ENCODE measurements at places on chromosomes 3 and 15. TPM values are rescaled to one million over a fixed set of nuclear protein-coding genes. Genes with fewer than 3 reads are reported as not detected.

The NEK10 gene
- total RNA-seq: 9.0 TPM

The SPATA12 gene
- total RNA-seq: 0.18 TPM

The RGMA gene
- under 0.01 TPM for total RNA-seq

The IL17RC gene
- total RNA-seq: 12.1 TPM

The SPINK8 gene
- total RNA-seq: not detected

The PLA2G4F gene
- not detected for total RNA-seq

The PML gene
- total RNA-seq: 47.8 TPM

The KIF15 gene
- total RNA-seq: 12.7 TPM

The CLK3 gene
- 51.5 TPM for total RNA-seq

The SLC22A13 gene
- total RNA-seq: 0.09 TPM

The CCR8 gene
- total RNA-seq: not detected

The RLBP1 gene
- not detected for total RNA-seq

The LRRIQ4 gene
- total RNA-seq: not detected

The FAM107A gene
- total RNA-seq: 5.4 TPM

The HRH1 gene
- total RNA-seq: 11.7 TPM

The SLC28A2 gene
- total RNA-seq: not detected

The ADAMTSL3 gene
- 4.9 TPM for total RNA-seq

The CLRN1 gene
- not detected for total RNA-seq

The HRG gene
- total RNA-seq: not detected

The RARRES1 gene
- 4.2 TPM for total RNA-seq

The POLQ gene
- 4.0 TPM for total RNA-seq

The SKIL gene
- total RNA-seq: 110 TPM

The HACD3 gene
- total RNA-seq: 92.5 TPM

The RAMAC gene
- 26.8 TPM for total RNA-seq

The PPM1M gene
- 9.2 TPM for total RNA-seq

The TNFAIP8L3 gene
- 29.9 TPM for total RNA-seq

The NR1I2 gene
- 0.09 TPM for total RNA-seq

The NUP210 gene
- 0.28 TPM for total RNA-seq

The SLC12A1 gene
- total RNA-seq: not detected

The TMIE gene
- total RNA-seq: 0.19 TPM

The PFKFB4 gene
- 6.6 TPM for total RNA-seq

The SLC35A5 gene
- 22.9 TPM for total RNA-seq

The PLA2G4E gene
- not detected for total RNA-seq

The TTC21A gene
- total RNA-seq: 1.8 TPM

The MCTP2 gene
- 0.47 TPM for total RNA-seq

The SCN11A gene
- 0.09 TPM for total RNA-seq

The SLC6A1 gene
- total RNA-seq: 0.19 TPM

The CFAP91 gene
- 0.45 TPM for total RNA-seq
